ENCODE measurements at places on chromosomes 7 and 10. TPM values are rescaled to one million over a fixed set of nuclear protein-coding genes. Genes with fewer than 3 reads are reported as not detected.
A peak's percentile ranks its signal among the peaks of the same experiment; 100 is the strongest.

DNA sequence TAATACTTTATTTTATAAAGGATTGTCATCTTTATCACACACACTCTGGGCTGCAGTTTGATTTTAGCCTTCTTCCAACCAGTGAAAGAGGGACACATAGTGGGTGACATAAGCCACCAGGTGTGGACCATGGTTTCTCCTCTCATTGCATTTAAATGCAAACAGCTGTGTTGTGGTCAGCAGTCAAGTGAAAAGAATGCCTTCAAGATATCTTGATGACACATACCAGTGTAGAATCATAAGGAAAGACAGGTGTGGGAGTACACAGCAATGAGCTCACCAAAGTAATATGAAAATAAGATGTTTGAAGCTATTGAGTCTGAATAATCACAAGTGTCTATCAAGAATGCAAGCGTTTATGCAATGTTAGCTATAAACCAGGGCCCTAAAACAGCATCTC, 580.0 kb downstream of the XPNPEP1 start:
- no peak for DNase-seq

DNA sequence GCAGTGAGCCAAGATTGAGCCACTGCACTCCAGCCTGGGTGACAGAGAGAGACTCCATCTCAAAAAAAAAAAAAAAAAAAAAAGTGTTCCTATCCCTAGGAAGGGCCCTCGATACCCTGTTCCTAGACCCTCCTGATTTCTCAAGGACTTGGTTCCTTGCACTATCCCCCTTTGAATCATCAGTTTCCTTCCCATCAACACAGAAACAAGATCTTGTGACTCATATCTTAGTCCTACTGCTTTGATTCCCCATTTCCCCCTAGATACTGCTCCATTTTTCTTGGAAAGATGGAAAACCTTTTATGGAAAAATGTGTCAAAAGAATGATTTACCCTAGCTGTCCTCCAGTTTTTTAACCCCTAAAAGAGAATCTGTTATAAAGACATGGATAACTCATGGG, 1.7 kb upstream of the ZNF862 start:
- DNase-seq, result no peak

The HTR7 gene
- 0.94 TPM for total RNA-seq

- DNase-seq, result peak; percentile 67
Observed at GRCh38 chr7:379456-380138, 89.6 kb downstream of the FOXL3 start.

DNA sequence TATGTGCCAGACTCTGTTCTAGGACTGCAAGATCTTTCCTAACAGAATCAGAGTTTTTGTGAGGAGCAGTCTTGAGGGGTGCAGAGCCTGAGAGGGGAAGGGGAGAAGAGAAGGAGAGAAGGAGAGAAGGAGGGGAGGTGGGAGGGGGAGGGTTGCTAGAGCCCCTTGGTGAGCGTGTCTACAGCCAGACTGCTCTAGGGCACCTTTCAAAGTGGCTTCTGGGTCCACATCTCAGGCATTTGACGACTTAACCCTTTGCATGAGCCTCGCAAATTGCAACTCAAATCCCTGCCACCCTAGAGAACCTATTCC, 31.1 kb upstream of the LEP start:
- DNase-seq, result no peak

DNA sequence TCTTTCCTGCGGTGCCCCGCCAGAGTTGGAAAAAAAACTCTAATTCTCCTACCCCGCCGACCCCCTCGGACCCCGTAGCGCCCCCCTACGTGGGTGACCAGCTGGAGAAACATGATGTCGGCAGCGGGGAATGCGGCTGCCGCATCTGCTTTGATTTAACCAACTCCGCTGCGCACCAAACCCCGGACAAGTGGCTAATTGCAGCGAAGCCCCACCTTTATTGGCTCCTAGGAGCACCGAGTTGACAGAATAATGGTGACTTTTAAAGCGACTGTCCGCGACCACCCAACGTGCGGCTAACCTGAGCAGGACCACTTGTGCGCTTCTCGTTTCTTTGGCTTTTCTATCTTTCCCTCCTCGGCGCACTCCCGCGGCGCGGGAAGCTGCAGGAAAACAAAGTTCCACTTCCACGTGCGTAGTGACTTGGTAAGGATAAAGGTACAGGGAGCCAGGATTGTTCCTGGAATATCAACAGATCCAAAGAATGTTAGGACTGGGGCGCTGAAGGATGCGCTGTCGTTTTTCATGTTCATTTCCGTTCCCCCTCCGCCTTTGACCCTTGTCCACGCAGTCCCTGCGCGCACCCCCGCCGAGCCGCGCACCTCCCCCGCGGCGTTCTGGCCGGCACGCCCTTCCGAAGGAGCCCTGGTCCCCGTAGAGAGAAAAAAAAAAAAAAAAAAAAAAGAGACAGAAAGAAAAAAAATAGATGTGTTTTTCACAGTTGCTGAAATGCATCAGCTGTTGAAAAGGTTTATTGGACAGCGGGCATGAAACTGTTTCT, 1.4 kb downstream of the WNT16 start:
- DNase-seq, result no peak

DNA sequence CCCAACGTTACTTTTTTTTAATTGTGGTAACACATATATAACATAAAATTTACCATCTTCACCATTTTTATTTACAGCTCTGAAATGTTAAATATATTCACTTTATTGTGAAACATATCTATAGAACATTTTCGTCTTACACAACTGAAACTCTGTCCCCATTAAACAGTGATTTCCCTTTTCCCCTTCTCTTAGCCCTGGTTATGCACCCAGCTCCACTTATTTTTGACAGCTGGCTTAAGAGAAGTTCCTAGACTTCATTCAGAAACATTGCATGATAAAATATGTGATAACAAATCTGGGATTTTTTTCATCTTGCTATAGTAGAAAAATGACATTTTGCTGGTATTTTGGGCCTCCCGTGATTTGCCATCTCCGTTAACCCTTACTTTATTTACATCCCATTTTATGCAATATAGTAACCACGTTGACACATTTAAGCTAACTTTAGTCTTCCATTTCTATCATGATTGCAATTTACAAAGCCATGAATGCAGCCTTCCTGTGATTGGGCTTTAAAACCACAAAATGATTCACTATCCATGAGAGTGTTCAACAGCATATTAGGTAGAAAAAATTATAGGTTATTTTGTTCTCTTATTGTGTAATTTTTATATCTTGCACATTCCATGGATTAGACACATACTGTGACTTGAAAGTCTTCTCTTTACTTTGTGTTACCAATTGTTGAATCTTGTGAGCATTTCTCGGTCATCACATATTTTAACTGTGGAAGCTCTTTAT, 139.6 kb downstream of the SND1 start:
- no peak for DNase-seq

DNA sequence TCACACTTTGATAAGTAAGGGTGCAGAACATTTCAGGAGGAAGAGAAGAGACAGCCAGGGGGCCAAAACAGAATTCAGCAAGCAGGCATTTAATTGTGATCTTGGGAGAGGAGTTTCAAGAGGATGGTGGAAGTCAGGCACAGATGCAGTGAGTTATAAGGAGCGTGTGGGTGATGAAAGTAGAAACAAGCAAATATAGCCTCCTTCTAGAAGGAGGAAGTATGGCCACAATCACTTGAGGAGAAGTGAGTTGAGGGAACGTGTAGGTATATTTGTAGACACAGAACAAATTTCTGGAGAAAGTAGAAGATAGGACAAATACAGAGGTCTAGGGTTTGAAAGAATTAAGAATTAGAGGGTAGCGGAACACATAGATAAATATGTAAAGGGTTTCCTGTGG, 165.8 kb downstream of the CACNB2 start:
- no peak for DNase-seq

- no peak for DNase-seq
Observed at GRCh38 chr10:73774637-73775036, 7.2 kb upstream of the CHCHD1 start.

The GPR15LG gene
- not detected for total RNA-seq

The PAXIP1 gene
- total RNA-seq, result 14.0 TPM

DNA sequence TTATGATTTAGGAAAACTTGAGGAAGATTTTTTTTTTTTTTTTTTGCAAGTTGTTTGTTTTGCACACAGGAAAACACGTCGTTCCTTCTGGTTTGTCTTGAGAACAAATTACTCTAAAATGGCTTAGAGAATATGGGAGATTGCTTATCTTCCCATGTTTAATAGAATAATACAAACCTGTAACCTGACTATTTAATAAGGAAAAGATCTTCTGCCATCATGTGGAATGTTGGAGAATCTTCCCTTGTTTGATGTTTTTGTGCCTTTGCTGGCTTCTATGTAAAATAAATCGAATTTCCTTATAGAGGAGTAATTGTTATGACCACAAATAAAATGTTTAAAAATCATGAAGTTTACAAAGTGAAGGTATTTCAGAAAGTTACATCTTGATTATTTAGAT, 818.8 kb downstream of the GATA3 start:
- DNase-seq, result no peak

GRCh38 chr7:30912021-30912730, 523 bp downstream of the AQP1 start:
- DNase-seq, result no peak

The HOXA11 gene
- total RNA-seq, result 1.3 TPM

- no peak for DNase-seq
Observed at GRCh38 chr7:16004702-16005101, 318.2 kb upstream of the MEOX2 start.

- no peak for DNase-seq
Observed at GRCh38 chr10:104614245-104614831, 26.8 kb upstream of the SORCS3 start.

The ABLIM1 gene
- 140 TPM for total RNA-seq

GRCh38 chr10:55628260-55628701, 732.8 kb downstream of the ZWINT start:
- DNase-seq, result no peak

GRCh38 chr7:29224726-29225125, 30.2 kb downstream of the CHN2 start:
- no peak for DNase-seq

- no peak for DNase-seq
Observed at GRCh38 chr10:42979181-42979580, 97.7 kb upstream of the RET start.

DNA sequence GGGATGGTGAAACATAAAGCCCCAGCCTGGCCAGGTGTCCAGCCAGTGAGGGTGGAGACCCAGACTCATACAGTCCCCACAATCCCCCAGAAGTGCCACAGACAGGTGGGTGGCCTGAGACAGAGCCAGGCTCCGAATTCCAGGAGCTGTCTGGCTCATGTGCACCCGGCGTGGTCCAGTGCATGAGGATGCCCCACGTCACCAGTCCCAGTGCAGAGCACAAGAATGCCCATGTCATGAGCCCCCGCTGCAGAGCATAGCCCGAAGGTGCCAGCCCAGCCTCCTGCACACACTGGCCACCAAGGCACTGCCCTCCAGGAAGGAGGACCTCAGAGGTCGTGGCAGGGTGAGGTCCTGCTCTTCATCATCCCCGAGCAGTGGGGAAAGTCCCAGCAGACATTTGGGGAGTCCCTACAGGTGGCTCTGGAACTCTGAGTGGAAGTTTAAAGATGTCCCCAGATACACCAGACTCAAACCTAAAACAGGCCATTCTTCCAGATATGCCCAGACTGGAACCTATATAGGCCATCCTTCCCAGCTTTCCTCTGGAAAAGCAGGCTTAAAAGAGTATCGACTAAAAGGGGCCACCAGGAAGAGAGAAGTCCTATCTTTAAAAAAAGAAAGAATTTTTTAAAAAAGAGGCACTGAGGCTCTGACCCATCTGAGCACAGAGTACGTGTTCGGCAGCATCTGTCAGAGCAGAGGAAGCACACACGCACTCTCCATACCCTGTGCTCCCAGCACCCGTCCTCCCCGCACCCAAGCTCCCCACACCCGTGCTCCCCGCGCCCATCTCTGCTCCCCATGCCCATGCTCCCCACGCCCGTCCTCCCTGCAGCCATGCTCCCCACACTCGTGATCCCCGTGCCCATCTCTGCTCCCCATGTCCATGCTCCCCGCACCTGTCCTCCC, 11.5 kb downstream of the DIP2C start:
- no peak for DNase-seq

The DPP6 gene
- 0.62 TPM for total RNA-seq

The SYNPO2L gene
- total RNA-seq, result not detected

GRCh38 chr10:98302741-98303365, 34.9 kb upstream of the LOXL4 start:
- DNase-seq, result no peak

GRCh38 chr7:116527521-116527920, 2.7 kb downstream of the CAV1 start:
- no peak for DNase-seq

- DNase-seq, result no peak
Observed at GRCh38 chr7:155942226-155942950, 130.1 kb upstream of the SHH start.

GRCh38 chr7:139426258-139427028, 57.0 kb downstream of the KLRG2 start:
- no peak for DNase-seq

The SYT15 gene
- total RNA-seq, result 17.1 TPM

- no peak for DNase-seq
Observed at GRCh38 chr7:150715293-150715692, 1.1 kb upstream of the GIMAP1 start.

The RHOBTB1 gene
- 13.7 TPM for total RNA-seq

DNA sequence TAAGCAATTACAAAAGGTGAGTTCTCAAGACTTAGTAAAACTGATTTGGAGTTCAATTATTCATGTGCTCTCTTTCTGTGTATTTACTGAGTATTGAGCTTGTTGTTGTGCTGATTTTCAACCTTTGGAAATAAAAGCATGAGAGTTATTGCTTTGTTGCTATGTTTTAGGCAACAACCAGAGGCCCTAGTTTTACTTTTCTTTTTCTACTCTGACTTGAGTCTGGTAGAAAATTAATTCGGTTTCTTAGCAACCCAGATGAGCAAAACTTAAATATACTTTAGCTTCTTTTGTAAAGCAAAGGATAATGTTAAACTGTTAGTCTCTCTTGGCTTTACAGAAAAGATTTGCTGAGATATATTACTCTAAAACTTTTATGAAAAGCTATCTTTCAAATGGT, 66.4 kb upstream of the SCIN start:
- no peak for DNase-seq

- no peak for DNase-seq
Observed at GRCh38 chr10:104331208-104331838, 6.9 kb downstream of the ITPRIP start.

The ZNF679 gene
- total RNA-seq, result not detected

The STEAP4 gene
- 189 TPM for total RNA-seq

GRCh38 chr7:45324683-45325237, 167.2 kb downstream of the RAMP3 start:
- no peak for DNase-seq

- DNase-seq, result no peak
Observed at GRCh38 chr10:52979295-52979990, 206.9 kb upstream of the MBL2 start.

DNA sequence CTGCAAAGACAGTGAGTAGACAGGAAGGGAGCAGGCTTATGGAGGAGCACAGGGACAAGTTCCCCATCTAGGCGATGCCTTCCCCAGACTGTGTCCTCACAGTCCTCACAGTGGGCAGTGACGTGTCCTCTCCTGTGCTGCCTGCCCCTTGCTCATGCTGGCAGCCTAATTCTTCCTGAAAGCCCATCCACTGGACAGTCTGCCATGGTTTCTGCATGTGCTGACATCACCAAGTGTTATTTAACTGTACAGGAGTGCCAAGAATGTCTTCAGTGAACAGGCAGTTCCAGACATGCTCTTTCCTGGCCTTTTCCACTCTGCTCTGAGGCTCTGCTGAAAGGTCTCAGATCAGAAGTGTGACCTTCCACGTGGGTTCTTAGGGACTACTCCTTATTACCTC, 54.1 kb downstream of the ZNF248 start:
- no peak for DNase-seq

The TACC2 gene
- total RNA-seq, result 49.1 TPM
